ENCODE measurements at places on chromosomes 13 and 19.

GRCh38 chr13:110641055-110642015, 26.0 kb downstream of the NAXD start:
- DNase-seq, result peak; percentile 40

DNA sequence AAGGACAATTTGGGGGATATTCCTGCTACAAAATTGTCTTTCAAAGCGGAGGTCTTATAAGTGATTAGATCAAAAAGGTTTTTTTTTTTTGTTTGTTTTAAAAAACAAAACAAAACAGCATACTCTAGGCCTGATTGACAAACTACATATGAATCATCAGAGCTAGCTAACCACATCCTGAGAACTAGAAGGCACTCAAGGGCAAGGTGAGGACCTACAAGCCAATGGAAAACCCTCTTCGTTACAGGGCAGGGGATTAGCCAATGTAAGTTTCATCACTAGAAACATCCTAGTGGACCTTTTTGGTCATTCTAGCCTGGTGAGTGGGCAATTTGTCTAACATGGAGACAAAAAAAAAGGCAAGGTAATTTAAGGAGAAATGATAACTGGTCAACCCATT, 428.6 kb downstream of the RFC3 start:
- no peak for DNase-seq

- no peak for DNase-seq
Observed at GRCh38 chr13:53878861-53879260, 850.2 kb downstream of the OLFM4 start.

- DNase-seq, result no peak
Observed at GRCh38 chr13:112759053-112759452, 69.2 kb downstream of the ATP11A start.

DNA sequence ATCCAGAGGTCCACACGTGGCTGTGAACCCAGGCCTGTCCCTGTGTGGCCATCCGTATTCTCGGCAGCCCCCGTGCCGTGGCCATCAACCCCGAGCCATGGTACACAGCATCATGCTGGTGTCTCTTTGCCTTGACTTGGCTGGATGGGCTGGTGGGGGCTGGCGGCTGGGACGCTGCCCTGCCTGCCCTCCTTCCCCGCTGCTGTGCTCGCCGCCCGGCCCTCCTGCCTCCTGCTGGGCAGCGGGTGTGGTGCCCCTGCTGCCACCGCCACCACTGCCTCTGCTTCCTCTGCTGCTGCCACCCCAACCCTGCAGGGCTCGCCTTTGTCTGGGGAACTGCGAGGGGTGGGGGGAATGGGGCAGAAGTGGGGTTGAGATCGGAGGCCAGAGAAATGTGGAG, 19.7 kb upstream of the EHD2 start:
- no peak for DNase-seq

DNA sequence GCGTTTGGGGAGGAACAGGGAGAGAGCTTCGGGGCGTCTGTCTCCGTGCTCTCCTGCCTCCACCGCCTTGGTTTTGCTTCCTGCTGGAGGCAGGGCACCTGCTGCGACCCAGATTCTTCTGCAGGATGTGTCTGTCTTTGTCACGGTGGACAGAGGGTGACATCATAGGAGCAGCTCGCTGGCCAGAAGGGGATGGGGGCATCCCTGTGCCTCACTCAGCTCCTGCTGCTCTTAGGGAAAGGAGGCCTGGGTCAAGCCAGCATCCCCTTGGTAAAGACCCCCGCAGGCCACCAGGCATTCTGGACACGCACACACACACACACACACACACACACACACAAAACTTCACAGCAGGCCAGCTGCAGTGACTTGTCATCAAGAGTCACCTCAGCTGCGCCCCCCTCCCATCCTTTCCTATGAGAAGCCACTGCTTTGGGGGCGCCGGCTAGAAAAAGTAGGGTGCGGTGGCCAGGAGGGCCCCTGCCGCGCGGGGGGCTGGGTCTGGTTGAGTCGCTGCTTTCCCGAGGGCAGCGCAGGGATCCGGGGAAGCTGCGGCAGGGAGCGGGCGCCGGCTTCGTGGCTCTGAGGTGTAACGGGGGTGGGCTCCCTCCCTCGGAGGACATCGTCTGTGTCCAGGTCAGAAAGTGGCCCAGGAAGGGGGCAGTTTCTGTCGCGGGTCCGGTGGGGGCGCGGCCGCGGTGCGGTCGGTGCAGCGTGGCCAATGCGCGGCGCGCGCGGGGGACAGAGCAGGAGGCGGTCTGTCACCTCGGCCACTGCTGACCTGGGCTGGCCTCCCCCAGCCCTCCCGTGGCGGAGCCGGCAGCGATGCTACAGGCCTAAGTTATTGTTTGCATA, 15.8 kb upstream of the NPAS1 start:
- no peak for DNase-seq

GRCh38 chr13:96540670-96541069, 450.8 kb downstream of the HS6ST3 start:
- DNase-seq, result no peak

GRCh38 chr13:99050983-99051488, 73.2 kb upstream of the DOCK9 start:
- DNase-seq, result no peak

- DNase-seq, result peak; percentile 64
Observed at GRCh38 chr13:80251403-80251802, 89.5 kb downstream of the SPRY2 start.

Measured in fibroblast of skin of abdomen (primary cell).